PC-9 (cell line): ENCODE measurements at places on chromosomes 7 and 10. TPM values are rescaled to one million over a fixed set of nuclear protein-coding genes. Genes with fewer than 3 reads are reported as not detected.

DNA sequence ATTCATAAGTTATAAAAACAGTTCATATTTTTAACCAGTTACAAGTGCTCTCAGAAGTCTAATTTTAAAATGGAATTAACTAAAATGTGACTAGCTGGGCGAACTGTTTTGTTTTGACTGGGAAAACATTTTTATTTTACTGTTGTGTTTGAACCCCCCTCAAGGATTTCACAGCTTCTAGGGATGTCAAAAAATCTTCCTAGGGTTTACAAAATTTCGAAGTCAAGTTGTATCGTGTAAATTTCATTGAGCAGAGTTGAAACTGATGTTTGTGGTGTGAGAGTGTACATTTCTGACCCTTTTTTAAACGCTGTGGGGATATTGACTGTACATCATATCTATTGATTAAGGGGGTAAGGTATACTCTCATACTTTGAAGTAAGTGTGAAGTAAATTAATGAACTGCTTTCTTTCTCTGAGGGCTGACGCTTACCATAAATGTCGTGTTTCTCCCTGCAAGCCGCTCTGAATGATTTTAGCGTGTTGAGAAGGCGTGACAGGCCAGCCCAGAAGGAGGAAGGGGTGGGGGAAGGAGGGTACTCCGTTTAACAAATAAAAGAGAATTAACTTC, 1.8 kb upstream of the SP8 start:
- no peaks in the 10 kb centered on the region; the same call in 1 of the 2 replicates for H3K27me3 ChIP-seq
- H3K4me1 ChIP-seq: no peaks in the 10 kb centered on the region
- no peak for DNase-seq
- H3K27ac ChIP-seq: no peak overlapping the region
- no peak overlapping the region for H3K4me3 ChIP-seq
- no peaks in the 10 kb centered on the region for H3K36me3 ChIP-seq

DNA sequence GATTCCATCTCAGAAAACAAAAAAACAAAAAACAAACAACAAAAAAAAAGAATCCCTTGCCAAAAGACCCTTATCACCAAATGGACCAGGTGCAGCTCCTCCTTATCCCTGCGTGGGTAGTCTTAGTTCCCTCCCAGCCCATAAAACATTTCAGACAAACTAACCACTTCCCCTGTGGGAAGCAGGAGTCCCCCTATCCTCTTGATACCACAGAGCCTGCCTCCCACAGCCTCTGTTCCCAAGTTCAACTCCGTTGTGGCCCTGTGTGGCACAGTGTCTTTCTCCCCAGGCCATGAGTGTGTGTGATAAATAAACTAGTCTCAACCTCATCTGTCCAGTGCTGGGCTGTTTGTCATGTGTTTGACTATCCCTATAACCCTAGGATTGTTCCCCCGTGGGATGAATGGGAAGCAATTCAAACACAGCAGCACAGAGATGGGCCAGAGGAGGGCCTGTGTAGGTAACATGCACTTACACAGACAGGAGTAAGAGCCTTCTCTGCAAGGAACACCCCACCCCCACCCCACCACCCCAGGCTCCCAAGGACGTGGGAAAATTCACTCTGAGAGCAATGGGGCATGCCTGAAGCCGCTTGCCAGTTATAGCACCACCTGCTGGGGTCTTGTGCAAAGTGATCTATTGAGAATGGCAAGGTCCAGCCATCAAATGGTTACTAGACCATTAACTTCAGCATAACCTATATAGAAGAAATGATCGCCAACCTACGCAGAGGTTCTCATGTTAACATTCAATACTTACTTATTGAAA, 147.1 kb upstream of the GHITM start:
- H3K36me3 ChIP-seq: no peaks in the 10 kb centered on the region
- no peak overlapping the region for H3K27ac ChIP-seq
- peaks cover 18% of the 10 kb centered on the region for H3K27me3 ChIP-seq
- H3K4me3 ChIP-seq: no peak overlapping the region

DNA sequence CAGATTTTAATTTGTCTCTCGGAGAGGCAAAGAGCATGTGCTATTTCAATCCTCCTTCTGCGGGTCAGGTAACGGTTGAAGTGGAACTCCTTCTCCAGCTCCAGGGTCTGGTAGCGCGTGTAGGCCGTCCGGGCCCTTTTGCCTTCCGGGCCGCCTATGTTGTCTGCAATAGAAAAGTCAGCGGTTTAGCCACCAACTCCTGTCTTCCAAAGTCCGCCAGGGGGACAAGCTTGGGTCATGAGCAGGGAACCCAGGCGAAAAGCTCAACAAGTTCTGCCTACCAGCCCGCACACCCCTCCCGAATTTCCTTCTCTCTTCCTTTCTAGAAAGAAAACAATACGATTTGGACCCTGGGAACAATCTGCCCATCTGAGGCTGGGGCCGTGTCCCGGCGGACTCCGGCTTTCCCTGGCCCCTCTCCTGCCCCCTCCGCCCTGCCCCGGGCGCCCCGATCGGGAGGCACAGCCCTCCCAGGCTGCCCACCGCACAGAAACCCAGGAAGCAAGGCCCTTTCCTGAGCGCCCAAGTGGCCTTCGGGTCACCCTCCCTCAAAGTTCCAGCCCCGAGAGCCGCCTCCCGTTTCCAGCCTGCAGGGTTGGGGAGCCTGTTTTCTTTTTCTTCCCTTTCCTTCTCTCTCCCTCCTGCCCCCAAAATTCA, 1.4 kb downstream of the HOXA5 start:
- H3K4me3 ChIP-seq: no peak overlapping the region
- no peaks in the 10 kb centered on the region for H3K27me3 ChIP-seq
- H3K4me1 ChIP-seq: peaks cover 4% of the 10 kb centered on the region
- no peak overlapping the region for H3K27ac ChIP-seq
- DNase-seq: no peak
- no peaks in the 10 kb centered on the region for H3K36me3 ChIP-seq

GRCh38 chr7:139252451-139252850, 21.4 kb downstream of the UBN2 start:
- H3K36me3 ChIP-seq: peaks cover 21% of the 10 kb centered on the region
- no peak overlapping the region for H3K4me3 ChIP-seq
- DNase-seq: no peak
- no peaks in the 10 kb centered on the region for H3K4me1 ChIP-seq
- no peak overlapping the region for H3K27ac ChIP-seq
- H3K27me3 ChIP-seq: no peaks in the 10 kb centered on the region

GRCh38 chr10:76552091-76552873, 1085.3 kb downstream of the KCNMA1 start:
- H3K4me1 ChIP-seq: no peaks in the 10 kb centered on the region
- H3K36me3 ChIP-seq: no peaks in the 10 kb centered on the region
- no peaks in the 10 kb centered on the region for H3K27me3 ChIP-seq
- H3K27ac ChIP-seq: no peak overlapping the region
- DNase-seq: no peak
- no peak overlapping the region for H3K4me3 ChIP-seq

Gene ASZ1
- not detected in 2 replicates for total RNA-seq

Gene LLCFC1
- not detected in 2 replicates for total RNA-seq
